ENCODE measurements at places on chromosomes 3 and 15.

DNA sequence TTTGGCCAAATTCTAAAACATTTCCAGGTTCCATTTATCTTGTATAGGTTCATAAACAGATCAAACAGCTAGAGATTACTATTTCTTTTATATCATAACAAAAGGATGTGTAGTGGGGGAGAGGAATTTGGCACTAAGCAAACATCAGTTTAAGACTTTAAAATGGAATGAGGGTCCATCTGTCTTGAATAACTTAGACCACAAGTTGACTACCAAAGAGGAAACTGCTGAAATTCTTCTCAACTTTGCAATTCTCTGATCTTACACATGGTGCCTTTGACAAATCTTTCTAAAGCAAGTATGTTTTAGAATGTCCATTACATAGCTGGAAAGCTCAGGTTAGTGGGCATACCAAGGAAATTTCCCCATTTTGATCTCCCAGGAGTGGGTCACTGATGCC, 140.5 kb upstream of the ADAMTS9 start:
- no peak for DNase-seq

DNA sequence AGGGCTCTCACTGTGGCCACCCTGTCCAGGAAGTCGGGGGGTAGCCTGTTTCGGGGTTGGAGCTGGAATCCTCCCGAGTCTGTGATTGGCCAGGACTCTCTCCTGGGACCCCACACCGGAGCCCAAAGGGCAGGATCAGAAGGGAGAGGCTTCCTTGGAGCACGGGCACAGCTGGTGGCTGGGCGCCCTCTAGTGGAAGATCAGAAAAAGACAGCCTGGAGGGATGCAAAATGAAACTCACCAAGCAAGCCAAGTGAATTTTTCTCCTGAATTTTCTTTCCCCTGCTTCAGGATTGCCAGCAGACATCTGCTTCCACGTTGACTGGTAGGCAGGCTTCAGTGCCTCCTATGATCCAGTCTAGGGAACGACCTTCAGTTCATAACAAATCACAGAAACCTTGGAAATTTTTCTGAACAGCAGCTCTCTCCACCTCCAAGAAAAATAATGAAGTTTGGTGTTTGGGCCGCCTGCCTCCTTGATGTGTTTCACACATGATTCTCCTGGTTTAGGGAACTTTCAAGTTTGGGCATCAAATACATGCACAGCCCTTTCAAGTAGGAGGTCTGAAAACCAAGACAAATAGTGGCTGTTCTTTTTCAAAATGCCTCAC, 224.6 kb downstream of the VPS13C start:
- peak; percentile 19 for DNase-seq

DNA sequence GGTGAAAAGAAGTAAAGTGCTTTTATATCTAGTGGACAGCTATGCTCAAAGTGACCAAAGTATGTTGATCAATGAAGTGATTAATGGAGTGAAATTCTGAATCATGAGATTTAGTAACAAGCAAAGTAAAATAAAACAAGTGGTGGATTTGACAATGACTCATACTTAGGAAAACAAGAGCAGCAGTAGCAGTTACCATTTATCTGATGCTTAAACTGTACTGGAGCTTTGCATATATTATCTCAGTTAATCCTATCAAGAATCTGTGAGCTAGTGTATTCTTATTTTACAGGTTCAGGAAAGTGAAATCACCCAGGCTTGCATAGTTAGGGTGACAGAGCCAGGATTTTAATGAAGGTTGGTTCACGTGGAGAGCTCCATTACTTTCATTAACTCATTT, 50.6 kb upstream of the SPATA16 start:
- no peak for DNase-seq

DNA sequence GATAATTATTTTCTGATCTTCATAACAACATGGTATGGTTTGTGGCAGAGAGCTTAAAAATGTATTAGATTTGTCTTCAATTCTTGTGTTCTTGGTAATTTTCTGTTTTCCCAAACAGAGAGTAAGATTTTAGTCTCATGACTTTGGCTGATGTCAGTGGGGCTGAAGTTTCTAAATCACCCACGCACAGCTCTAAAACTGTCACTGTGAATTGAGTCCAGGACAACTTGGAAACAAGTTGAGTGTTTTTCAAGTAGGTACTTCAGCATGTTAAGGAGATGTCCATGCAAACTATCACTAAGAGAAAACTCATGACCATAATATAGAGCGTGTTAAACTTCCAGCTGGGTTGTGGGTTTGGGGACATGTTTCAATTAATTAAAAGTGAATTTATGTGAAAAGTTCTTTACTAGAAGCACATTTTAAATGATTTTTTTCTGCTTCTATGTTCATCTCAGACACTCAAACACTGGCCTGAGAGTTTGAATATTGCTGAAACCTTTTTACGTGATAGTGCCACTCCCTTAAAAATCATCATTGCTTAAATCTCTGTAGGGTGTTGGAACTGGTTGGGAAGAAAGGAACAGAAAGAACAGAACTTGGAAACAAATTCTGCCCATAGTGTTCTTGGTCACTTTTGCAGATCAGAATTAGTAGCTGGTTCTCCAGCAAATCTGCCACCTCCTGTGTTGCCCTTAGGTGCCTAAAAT, 89.8 kb downstream of the KLHL25 start:
- no peak for DNase-seq

DNA sequence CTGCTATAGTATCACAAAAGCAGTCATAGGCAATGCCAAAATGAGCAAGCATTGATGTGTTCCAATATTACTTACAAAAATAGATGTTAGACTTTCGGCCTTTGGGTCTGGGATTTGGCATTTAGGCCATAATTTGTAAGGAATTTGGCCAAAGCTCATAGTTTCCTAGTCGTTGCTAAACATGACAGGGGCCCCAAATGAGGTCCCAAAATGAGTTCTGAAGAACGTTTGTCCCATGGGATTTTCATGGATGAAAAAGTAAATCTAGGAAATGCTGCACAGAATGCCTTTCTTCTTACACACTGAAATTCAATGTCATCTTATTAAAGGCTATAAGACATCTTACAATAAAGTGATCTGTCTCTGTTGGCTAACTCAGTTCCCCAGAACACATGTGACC, 456.0 kb downstream of the CNTN4 start:
- no peak for DNase-seq

- DNase-seq, result no peak
Measured at GRCh38 chr3:64163755-64164148, 61.5 kb downstream of the PRICKLE2 start.
